T-cell (primary cell): ENCODE measurements at places on chromosomes 3 and 15.

DNA sequence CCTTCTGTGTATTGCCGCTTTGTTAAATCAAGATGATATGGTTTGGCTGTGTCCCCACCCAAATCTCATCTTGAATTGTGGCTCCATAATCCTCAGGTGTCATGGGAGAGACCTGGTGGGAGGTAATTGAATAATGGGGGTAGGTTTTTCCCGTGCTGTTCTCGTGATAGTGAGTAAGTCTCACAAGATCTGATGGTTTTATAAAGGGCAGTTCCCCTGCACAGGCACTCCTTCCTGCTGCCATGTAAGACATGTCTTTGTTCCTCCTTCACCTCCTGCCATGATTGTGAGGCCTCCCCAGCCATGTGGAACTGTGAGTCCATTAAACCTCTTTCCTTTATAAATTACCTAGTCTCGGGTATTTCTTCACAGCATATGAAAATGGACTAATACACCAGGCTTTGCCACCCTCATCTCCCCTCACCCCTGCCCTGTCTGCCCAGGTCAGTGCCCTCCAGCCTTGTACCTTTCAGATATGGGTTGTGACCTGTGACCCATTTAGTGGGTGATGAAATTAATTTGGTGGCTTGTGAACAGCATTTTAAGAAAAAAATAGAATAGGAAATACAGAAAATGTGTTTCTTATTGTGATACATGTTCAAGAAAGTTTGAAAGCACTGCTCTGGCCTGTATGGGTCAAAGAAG lies 56.1 kb upstream of the MCF2L2 start:
- no peak for DNase-seq
- H3K4me1 ChIP-seq, result no peaks in the 10 kb centered on the region
- no peak overlapping the region for H3K27ac ChIP-seq
- peaks cover 3% of the 10 kb centered on the region for H3K27me3 ChIP-seq
- H3K4me3 ChIP-seq, result no peak overlapping the region
- peaks cover 4% of the 10 kb centered on the region for H3K36me3 ChIP-seq

GRCh38 chr3:116390318-116390717 lies 55.0 kb downstream of the LSAMP start:
- H3K36me3 ChIP-seq, result no peaks in the 10 kb centered on the region
- no peak overlapping the region for H3K27ac ChIP-seq
- no peak for DNase-seq
- no peaks in the 10 kb centered on the region for H3K27me3 ChIP-seq

DNA sequence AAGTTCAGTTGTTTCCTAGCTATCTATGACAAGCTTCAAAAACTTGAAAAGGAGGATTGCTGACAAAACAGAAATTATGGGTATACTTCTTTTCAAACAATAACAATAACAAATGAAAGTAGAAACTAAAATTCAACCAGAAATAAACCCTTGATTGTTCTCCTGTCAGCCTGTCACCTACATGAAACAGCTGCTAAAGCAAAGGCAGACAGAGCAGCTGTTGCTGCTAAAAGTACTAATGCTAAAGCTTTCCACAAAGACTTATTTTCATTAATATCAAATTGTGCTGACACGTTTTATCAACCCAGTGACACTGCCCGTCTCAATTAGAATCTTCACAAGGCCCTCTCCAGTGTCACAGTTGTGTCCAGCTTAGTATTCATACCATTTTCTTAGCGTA lies 533.2 kb upstream of the GBE1 start:
- H3K4me3 ChIP-seq, result no peak overlapping the region
- H3K27ac ChIP-seq, result no peak overlapping the region
- H3K27me3 ChIP-seq, result no peaks in the 10 kb centered on the region
- no peaks in the 10 kb centered on the region for H3K36me3 ChIP-seq

- no peaks in the 10 kb centered on the region for H3K4me1 ChIP-seq
- H3K4me3 ChIP-seq, result no peak overlapping the region
- no peak overlapping the region for H3K27ac ChIP-seq
- no peak for DNase-seq
These were observed 28.7 kb upstream of the SAMMSON start for GRCh38 chr3:69970827-69971226.

DNA sequence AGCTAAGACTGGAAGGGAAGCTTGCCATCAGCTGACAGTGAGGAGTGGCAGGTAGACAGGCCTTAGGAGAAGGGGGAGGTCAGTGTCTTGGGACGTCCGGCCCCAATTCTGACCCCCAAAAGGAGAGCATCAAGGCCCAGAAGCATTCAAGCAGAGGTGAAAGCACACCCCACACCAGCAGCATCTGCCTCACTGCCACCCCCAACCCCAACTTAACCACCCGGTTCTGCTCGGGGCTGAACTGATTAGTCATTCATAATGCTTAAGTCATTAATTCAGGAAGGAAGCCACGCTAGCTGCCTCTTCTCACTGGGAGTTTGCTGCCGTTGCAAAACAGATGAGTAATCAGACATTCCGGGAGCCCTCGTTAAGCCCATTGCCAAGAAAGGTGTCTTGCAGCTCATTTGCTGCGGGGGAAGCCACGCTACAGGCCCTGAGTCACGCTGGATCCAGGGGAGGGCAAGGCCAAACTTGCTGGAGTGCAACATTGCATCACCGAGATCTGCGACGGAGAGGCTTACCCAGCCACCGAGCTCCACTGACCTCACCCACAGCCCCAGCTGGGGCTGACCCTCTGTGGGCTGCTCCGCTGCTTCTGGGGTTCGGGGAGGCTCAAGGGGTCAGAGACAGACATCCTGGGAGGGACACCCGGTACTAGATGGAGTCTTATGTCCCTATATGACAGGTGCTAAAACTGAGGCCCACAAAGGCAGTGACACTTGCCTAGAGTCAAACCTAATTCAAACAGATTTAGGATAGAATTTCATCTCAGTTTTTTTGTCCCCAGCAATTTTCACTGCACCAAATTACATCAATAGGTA lies 46.4 kb upstream of the HES1 start:
- H3K27ac ChIP-seq, result no peak overlapping the region
- no peak for DNase-seq
- no peaks in the 10 kb centered on the region for H3K36me3 ChIP-seq

- DNase-seq, result no peak
- H3K27me3 ChIP-seq, result no peaks in the 10 kb centered on the region
- no peaks in the 10 kb centered on the region for H3K4me1 ChIP-seq
- H3K36me3 ChIP-seq, result no peaks in the 10 kb centered on the region
These were observed 6.9 kb downstream of the SLC38A3 start for GRCh38 chr3:50211930-50212329.

- H3K4me3 ChIP-seq, result no peak overlapping the region
- H3K4me1 ChIP-seq, result no peaks in the 10 kb centered on the region
- H3K27me3 ChIP-seq, result no peaks in the 10 kb centered on the region
- no peak for DNase-seq
- H3K36me3 ChIP-seq, result no peaks in the 10 kb centered on the region
- no peak overlapping the region for H3K27ac ChIP-seq
These were observed 348.4 kb upstream of the THBS1 start for GRCh38 chr15:39232512-39232911.

- H3K27me3 ChIP-seq, result peaks cover 8% of the 10 kb centered on the region
- DNase-seq, result no peak
- no peak overlapping the region for H3K4me3 ChIP-seq
- H3K36me3 ChIP-seq, result no peaks in the 10 kb centered on the region
- no peak overlapping the region for H3K27ac ChIP-seq
These were observed 43.0 kb downstream of the CTXND1 start for GRCh38 chr15:80208758-80209734.

DNA sequence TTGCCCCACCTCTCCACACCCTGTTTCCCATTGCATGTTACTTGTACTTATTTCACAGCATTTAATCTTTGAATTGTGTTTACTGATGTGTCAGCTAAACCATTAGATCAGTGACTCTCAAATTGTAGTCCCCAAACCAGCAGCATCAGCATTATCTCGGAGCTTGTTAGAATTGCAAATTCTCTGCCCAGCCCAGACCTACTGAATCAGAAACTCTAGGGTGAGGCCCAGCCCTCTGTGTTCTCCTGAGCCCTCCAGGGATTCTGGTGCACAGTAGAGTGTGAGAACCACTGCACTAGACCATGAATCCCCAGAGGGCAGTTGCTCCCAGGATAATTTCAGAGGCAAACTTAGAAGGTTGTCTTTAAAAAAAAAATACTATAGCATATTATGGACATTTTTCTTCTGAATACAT lies 13.0 kb downstream of the PLD1 start:
- no peaks in the 10 kb centered on the region for H3K4me1 ChIP-seq
- no peak overlapping the region for H3K4me3 ChIP-seq
- H3K27ac ChIP-seq, result no peak overlapping the region
- no peaks in the 10 kb centered on the region for H3K36me3 ChIP-seq
- no peak for DNase-seq
- no peaks in the 10 kb centered on the region for H3K27me3 ChIP-seq

DNA sequence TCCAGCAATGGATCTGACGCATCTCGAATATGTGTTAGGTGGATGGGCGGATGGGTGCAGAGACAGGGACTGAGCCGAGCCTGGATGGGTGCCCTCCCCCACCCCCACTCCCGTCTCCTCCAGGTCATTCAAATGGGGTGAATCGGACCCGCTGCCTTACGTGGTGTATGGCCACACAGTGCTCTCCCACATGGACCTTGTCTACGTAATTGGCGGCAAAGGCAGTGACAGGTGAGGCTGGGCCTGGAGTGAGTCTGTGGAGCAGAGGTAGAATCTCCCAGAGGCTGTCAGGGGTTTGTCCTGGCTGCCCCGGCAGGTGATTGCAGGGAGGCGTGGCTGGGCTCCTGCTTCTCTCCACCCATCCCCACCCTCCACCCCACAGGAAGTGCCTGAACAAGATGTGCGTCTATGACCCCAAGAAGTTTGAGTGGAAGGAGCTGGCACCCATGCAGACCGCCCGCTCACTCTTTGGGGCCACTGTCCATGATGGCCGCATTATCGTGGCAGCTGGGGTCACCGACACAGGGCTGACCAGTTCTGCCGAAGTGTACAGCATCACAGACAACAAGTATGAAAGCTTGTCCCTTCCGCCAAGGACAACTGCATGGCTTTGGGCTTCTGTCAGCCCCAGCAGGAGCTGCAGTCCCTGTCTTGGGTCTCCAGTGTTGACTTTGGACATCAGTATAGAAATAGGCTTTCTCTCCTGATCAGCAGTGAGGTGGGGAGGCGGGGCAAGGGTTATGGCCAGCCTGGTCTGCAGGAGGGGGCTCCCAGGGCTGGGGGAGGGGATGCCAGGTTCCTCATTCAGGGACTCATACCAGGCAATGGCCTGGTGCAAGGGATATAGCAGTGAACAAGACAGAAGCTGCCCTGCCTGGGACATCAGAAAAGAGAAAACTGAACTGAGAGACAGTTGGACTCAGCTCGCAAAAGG lies 3.4 kb downstream of the KLHL40 start:
- no peaks in the 10 kb centered on the region for H3K4me1 ChIP-seq
- H3K4me3 ChIP-seq, result no peak overlapping the region
- no peaks in the 10 kb centered on the region for H3K27me3 ChIP-seq

- H3K27me3 ChIP-seq, result no peaks in the 10 kb centered on the region
- no peaks in the 10 kb centered on the region for H3K36me3 ChIP-seq
- DNase-seq, result no peak
These were observed 42.1 kb downstream of the CORO2B start for GRCh38 chr15:68620721-68621527.

DNA sequence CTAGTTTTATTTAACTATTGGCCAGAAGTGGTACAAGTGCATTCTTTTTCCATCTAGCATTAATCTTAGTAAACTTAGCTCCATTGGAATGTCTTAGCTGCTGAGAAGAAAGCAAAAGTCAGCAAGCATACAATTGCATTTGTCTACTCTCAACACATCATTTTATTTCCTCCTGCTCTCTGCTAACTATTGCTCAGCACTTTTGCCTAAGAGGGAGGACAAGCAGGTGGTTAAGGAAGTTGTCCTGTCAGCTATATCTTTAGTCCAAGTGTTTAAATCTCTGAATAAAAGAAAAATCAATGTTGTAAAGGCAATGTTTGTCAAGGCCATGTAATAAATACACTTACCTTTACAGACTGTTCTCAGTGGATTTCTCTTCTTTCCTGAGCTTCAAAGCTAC lies 51.0 kb downstream of the FHIT start:
- H3K36me3 ChIP-seq, result no peaks in the 10 kb centered on the region
- no peaks in the 10 kb centered on the region for H3K27me3 ChIP-seq
- no peak for DNase-seq
- H3K27ac ChIP-seq, result no peak overlapping the region

- peaks cover 23% of the 10 kb centered on the region for H3K27me3 ChIP-seq
- no peak overlapping the region for H3K27ac ChIP-seq
- no peak for DNase-seq
- no peaks in the 10 kb centered on the region for H3K36me3 ChIP-seq
- no peak overlapping the region for H3K4me3 ChIP-seq
- no peaks in the 10 kb centered on the region for H3K4me1 ChIP-seq
These were observed 116.9 kb downstream of the ALDH1A2 start for GRCh38 chr15:57948351-57949289.

DNA sequence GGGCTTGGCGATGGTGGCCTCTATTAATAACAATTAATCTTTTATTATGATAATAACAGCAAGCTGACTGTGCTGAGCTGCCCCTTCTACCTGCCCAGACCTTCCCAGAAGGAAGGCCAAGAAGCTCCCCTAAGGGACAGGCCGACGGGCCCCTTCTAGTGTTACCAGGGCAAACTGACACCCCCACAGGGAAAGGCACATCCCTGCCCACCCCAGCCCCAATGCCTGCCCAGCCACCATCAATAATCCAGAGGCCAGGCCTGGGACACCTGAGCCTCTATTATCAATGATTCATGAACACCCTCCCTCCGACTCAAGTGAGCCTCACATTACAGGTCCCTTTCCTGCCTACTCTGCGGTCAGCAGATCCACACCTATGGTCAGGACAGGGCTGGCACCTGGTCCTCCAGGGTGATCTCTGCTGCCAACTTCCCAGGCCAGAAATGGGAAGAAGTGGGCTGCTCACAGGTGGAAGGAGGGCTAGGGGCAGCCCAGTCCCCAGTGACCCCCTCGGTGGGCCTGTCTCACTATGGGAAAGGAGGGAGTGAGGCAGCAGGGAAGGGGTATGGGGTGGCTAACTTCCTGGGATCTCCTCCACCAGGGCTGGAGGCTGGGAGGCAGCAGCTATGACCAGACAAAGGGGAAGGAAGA lies 1.8 kb downstream of the TWF2 start:
- no peak for DNase-seq
- peak overlapping the region; percentile 20 for H3K27ac ChIP-seq
- peaks cover 3% of the 10 kb centered on the region for H3K36me3 ChIP-seq
- no peaks in the 10 kb centered on the region for H3K27me3 ChIP-seq
